ENCODE measurements at places on chromosomes 2 and 18.

- DNase-seq, result no peak
These were observed 100.1 kb upstream of the ST3GAL5 start for GRCh38 chr2:85988914-85989270.

GRCh38 chr2:72212486-72212855, 64.8 kb upstream of the CYP26B1 start:
- DNase-seq, result no peak

DNA sequence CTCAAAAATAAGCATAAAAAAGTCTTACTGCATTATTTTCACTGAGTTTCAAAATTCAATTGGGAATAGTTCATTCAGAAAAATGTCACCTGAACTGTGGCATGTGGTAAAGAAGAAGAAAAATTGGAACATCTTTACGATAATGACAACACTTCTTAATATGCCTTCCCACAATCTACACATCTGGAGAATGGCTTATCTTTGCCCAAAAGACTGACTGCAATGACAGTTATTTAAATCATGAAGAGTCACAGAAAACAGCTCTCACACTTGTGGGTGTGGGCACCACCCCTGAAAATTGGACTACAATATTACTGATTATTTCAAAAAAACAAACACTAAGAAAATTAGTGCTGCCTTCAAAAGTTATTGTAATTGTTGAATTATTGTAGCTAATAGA, 152.3 kb downstream of the USP34 start:
- DNase-seq, result no peak

DNA sequence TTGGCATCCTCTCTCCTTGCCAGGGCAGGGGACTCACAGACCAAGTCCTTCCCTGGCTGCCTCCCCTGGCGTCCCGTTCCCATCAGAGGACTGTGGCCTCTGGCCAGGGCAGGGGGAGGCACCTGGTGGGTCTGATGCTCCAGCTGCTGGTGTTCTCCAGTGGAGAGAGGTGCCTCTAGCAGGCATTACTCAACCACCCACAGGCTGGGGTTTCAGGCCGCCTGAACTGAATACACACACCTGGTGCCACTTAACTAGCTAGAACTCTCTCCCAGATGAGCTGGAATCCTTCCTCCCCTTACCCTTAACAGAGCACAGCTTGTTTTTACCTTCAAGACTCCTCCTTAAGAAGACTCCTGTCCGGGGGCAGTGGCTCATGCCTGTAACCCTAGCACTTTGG, 37.7 kb upstream of the CNGA3 start:
- no peak for DNase-seq

DNA sequence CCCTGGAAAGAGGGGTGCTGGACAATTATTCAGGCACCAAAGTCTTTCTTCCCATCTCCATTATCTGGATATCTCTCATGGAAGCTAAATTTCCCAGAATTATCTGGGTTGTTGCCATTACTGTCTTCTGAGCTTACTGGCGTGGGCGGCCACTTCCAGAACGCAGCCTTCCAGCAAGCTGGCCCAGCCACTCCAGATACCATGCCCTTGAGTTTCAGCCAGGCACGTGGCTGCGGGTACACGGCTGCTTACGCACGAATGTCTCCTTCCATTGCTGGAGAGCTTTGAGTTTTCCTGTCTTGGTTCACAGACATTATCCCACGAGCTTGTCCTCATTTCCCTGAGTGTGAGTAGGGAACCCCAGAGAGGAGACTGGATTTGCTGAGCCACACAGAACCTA, 32.7 kb downstream of the CELF4 start:
- no peak for DNase-seq

GRCh38 chr2:171800639-171801038, 93.4 kb downstream of the SLC25A12 start:
- no peak for DNase-seq

DNA sequence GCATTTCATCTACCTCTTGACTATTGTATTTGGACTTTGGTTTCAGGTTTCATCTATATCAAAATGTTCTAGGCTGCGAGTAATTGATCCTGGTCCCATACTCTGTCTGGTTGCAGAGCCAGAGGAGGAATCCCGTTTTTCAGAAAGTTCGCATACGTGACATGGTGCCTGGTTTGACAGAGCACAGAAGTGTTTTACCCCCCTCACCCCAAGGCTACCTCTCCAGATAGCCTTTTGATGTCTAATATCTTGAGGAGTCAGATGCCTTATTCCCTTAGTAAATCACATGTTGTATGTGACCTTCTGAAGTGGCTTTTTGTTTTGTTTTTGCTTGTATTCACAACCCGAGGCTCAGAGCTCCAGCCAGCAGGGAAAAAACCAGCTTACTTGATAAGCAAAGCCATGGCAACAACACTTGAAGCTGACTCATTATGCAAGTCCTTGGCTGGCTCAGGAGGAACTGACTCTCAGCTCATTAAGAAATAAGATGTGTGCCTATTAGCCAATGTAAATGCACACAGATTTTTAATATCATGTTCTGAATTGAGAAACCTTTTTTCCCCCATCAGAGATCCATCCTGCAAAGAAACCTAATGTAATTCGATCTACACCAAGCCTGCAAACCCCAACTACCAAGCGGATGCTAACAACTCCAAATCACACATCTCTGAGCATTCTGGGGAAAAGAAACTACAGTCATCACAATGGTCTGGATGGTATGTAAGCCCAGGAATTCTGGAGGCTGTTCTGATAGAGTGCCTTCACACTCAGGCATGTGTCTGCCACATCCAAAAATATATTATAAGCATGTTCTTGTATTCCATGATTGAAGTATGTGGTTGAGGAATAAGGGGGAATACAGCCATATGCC, 41.4 kb downstream of the OXER1 start:
- DNase-seq, result no peak

DNA sequence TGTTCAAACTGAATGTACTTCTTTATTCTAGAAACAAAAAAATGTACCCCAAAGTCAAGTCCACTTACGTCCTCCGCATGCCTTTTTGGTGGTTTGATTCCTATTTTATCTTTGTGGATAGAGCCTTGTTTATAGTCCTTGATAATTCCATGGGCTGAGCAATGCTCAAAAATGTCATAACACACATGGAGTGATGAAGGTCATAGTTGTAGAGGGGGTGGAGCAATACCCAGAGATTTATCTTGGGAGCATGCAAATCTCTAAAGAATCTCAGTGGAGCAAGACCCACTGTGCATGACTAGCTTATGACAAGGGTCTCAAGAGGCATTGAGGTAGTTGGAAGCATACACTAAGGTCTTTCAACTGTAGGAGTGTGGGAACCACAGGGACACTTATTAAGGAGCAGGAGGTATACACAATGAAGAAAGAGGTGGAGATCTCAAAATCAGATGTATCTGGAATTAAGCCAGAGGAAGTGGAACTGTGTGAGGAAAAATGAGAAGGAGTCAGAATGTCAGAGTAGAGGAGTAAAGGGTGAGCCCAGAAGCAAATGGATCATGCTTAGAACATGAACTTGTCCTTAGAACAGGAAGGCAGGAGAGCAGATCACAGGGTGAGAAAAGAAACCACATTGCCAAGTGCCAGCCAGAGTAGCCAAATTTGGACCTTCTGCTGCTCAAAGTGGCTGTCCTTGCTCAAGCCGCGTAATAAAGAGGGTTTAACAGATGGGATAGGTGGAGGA, 68.1 kb upstream of the STK39 start:
- no peak for DNase-seq

DNA sequence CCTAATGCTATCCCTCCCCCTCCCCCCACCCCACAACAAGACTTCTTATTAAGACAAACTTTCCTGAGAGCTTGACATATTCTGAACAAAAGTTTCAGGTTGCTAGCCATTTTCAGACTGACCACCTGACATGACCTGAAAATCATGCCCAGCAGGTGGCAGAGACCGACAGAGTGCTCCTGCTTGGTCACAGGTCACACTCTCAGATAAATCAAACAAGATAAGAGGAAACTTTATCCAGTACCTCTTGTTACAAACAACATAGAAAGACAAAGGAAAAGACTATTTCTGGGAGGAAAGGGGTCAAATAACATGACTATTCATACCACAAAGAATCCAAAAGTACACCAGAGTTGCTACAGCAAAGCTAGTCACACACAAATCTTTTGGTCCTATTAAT, 107.4 kb downstream of the TMEM200C start:
- DNase-seq, result no peak

DNA sequence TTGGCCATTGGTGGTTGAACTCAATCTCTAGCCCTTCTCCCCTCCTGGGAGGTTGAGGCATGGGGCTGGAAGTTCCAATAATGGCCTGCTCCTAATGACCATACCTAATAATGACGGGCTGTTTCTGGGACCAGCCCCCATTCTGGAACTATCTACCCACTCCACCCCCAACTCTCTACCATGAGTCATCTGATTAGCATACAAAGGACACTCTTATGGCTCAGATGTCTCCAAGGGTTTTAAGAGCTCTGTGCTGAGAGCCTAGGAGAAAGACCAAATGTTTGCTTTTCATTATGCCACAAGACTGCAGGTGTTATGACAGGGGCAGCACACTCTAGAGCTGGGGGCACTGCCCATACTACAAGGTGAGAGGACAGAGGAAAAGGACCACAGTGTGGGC, 137.0 kb upstream of the NCKAP5 start:
- DNase-seq, result no peak

All from activated CD4-positive, alpha-beta T cell treated with anti-CD3 and anti-CD28 coated beads, Interleukin-2, amount 50 U/mL, for 1 hour (primary cell).